ENCODE measurements at places on chromosomes 1 and 21.

GRCh38 chr1:53619367-53620060 is 119.5 kb downstream of the GLIS1 start:
- no peak for DNase-seq

DNA sequence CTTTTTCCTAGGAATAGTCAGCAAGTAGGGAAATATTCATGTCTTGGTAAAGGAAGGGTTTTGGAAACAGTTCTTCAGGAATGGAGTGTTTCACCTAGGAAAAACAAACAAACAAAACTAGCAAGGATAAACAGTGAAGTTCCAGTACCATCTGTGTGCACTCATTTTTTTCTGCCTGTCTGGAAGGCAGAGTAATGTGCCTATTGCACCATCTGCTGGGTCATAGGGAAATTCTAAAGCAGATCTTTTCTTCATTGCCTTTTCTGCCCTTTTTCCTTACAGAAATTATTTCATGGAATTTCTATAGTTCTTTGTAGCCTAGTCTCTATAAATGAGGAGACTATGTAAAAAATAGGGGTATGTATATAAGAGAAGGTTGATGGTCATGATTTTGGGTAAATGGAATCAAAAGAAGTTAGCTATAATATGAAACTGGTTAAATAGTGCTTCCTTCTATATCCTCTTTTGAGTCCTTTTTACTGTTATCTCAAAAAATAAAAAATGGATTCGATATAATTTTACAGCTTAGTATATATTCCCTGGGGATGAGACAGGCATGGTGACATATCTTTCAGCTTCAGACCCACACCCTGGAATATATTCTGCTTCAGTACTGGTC is 3.4 kb upstream of the HRNR start:
- no peak for DNase-seq

GRCh38 chr1:1021920-1022259 is 2.0 kb downstream of the AGRN start:
- no peak for DNase-seq

GRCh38 chr1:95309031-95309471 is 75.0 kb downstream of the RWDD3 start:
- DNase-seq, result no peak

DNA sequence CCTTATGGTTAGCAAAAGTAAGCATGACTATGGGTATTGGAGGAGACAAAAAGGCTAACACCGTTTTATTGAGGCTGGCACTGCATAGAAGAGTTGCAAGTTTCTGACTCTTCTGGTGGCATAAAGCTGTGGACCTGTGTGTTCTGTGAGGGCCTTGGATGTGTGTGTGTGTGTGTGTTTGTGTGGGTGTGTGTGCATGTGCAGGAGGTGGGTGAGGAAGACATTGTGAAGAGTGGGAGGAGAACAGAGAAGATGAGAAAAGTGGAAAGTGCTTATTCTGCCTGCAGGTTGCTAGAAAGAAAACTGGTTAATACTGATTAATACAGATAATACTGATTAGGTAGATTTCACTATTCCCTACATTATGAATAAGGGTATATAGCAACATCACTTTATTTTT is 12.6 kb downstream of the SLC22A15 start:
- no peak for DNase-seq

DNA sequence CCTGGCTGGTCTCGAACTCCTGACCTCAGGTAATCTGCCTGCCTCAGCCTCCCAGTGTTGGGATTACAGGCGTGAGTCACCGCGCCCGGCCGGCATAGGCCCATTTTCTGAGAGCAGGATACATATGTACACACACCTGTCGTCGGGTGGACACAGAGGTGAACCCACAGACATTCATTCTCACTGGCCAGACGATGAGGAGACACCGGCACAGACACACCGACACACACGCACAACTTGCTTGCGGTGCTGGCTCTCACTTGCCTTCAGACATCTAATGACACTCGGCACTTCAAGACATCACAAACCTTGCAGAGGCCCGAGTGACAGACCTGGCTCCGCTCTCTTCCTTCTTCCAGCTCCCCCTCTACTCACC is 579 bp downstream of the PTCH2 start:
- DNase-seq, result no peak

DNA sequence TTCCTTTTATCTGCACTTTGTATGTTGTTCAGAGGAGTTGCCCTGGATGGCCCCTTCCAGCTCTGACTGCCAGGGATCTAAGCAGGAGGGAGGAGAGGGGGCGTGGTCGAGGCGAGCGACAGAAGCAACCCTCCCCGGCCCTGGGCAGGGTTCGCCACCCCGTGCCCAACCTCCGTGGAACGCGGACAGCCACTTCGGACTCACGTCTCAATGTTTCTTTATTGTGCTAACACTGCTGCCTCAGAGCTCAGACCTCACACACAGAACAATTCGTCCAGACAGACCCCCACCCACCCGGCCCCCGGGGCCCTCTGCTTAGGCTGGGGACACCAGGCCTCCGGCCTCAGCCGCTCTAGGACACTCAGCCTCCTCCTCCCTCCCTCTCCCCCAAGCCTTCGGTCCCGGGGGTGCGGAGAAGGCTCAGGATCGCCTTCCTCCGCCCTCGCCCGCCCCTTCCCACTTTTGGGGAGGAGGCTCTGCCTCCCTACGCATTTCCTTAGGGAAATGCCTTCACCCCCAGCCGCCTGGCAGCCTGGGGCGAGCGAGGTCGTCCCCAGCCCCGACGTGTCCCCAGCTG is 8.3 kb downstream of the VSIG8 start:
- peak; percentile 17 for DNase-seq

GRCh38 chr1:29901624-29902325 is 665.5 kb downstream of the PTPRU start:
- DNase-seq, result peak; percentile 8

DNA sequence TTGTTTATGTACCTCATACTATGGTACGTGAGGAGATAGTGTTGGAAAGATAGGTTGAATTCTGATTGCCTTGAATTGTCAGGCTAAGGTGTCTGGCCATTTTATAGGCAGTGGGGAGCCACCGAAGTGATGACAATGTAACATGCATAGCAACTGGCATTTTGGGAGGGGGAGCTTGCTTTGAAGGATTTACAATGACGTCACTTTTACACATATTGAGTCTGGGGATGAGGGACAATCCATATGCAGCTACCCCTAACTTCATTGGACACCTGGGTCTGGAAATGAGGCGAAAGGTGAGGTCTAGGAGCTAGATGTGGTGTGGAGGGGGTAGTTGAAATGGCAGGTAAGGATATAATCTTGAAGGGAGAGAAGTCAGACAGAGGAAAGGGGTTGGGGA is 7.7 kb upstream of the CACNA1E start:
- no peak for DNase-seq

DNA sequence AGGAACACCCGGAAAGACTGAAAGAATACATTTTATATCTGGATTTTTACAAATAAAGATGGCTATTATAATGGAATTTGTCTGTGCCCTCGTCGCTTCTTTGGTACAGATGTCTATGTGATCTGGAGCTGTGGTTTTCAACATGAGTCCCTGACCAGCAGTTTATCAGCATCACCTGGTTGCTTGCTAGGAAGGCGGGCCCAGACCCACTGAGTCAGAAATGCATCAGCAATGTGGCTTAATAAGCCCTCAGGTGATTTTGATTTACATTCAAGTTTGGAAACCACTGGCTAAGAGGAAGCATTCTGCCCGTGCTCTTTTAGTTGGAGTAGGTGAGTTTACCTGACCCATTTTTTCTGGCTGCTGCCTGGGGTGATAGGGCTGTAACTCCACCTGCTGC is 31.7 kb downstream of the ATP1A1 start:
- no peak for DNase-seq

DNA sequence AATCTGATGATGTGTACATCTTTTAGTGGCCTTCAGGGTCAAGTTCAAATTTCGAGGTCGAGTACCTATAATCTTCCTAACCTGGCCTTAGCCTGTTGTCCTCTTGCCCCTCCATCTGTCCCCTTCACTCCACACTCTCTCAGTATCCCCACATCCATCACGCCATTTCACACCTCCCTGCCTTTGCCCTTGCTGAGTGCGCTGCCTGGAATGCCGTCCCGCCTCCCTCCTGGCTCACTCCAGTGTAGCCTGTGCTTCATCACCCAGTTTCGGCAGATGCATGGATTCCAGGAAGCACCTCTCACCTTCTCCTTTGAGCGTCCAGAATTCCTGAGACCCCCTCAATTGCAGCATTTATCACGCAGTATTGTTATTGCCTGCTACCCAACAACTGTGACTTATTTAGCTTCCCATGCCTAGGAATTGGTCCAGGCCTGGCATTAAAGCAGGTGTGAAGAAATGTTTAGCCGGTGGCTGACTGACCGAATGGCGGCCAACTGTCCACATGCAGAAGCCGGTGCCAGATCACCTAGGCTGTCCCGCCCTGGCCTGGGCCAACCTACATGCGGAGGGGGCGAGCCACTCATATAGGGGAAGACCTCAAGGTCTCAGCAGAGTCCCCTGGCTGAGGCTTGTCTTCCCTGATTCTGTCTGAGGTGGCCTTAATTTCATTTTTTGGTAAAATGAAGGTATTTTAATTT is 34.5 kb downstream of the MYOM3 start:
- DNase-seq, result no peak

- no peak for DNase-seq
Observed at GRCh38 chr1:212167098-212167497, 118.1 kb upstream of the PPP2R5A start.

GRCh38 chr1:1112237-1112985 is 3.5 kb downstream of the C1orf159 start:
- DNase-seq, result no peak

DNA sequence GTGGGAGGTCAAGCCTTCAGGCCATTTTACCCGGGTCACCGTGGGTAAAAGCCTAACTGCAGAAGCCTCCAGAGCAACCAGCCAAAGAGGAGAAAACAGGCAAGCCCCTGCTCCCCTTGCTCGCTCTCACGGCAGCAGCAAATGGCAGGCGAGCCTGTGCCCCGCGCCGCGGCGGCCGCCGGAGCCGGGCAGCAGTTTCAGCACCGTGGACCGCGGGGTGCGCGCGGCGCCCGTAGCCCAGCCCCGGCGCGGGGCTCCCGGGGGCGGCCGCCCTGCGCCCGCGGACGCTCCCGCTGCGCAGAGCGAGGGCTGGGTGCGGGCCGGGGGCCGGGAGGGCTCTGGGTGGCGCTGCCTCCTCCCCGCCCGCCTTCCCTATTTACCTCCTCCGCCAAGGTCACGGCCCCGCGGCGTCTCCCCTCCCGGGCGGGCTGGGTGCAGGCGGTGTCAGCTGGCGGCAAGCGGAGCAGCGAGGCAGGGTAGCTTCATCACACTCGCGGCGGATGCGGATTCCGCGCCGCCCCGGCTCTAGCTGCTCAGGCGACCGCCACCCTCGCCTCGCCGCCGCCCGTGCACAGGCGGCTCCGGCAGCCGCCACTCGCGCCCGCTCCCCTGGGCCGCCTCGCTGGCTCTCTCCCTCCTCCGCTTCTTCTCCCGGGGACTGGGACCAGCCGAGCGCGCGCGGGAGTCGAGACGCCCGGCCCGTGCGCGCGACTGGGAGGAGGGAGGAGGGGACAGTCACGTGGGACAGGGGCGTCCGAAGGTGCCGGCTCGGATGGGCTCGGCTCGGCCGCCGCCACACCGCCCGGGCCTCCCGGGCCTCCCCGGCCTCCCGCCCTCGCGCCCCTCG is at the start of gene RGS7:
Gene RGS7 (minus strand): TSS at position 687 of the 847 bp plus-strand sequence.
- peak; percentile 57 for DNase-seq

DNA sequence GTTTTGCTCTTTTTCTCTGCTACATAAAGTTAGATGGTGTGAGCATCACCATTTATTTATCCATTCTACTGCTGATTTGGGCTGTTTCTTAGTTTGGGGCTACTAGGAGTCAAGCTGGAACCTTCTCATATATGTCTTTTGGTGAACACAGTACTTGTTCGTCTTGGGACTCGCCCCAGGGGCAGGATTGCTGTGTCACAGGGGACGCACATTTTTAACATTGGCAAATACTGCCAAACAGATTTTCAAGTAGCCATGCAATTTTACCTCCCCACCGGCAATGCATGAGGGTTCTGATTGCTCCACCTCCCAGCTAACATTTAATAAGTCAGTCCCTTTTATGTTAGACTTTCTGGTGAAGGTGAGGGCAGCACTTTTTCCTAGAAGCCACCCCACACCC is 7.5 kb upstream of the IFFO2 start:
- no peak for DNase-seq

DNA sequence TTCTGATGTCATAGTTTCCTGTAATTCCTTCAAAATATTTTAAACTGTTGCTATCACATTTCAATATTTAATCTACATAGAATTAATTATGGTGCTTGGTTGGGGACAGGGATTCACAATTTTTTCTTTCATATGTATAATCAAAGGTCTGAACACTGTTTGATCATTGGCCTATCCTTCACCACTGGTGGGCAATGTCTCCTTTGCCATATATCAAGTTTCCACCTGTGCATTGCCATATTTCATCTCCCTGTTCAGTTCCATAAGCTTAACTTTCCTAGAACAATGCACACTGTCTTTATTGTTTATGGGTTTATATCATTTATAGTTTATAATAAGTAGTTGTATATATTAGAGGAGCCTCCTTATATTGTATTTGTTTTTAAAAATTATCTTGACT is 374.9 kb upstream of the PTBP2 start:
- no peak for DNase-seq
